Cortex of kidney (tissue), 1 donor: ENCODE measurements at places on chromosomes 3 and 15.

GRCh38 chr15:33934921-33935320 lies 33.4 kb upstream of the CHRM5 start:
- no peak for DNase-seq

DNA sequence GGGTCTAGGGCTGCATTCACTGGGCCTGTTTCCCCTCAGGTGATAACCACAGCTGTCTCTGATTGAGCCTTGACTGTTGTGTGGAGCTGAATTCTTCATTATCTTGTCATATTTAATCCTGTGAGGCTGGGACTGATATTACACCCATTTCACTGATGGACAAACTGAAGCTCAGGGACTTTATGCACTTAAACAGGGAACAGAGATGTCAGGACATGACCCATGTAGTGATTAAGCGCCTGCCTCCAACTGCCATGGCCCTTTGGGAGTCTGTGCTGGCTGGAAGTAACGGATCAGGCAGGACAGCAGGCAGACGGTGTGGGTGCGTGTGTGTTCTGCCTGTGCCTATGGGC lies 7.5 kb downstream of the GNAI2 start:
- no peak for DNase-seq

GRCh38 chr3:81965696-81966095 lies 204.3 kb upstream of the GBE1 start:
- no peak for DNase-seq

GRCh38 chr15:60396560-60396957 lies 1.2 kb downstream of the ANXA2 start:
- DNase-seq, result no peak

- DNase-seq, result no peak
Measured at GRCh38 chr3:155714295-155714718, 30.6 kb downstream of the PLCH1 start.
